Activated CD4-positive, alpha-beta T cell treated with anti-CD3 and anti-CD28 coated beads, Interleukin-2, amount 50 U/mL, for 16 hours (primary cell): ENCODE measurements at places on chromosomes 7 and 10.

DNA sequence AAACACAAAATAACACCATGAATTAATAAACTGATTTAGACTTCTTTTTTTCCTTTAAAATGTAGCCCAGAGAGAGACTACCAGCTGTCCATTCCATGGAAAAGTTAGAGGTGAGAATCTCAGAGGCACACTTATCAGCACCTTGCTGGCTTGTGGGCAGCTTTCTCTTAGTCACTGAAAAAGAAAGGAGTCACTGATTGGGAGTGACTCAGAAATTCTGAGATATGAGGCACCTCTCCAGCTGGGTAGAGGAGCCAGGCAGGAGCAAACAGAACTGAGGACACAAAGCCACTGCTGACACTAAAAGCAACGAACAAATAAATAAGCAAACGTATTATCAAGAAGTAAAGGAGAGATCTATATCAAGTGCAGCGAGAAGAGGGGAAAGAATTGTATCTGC is 310.6 kb downstream of the PARD3 start:
- DNase-seq: no peak

- DNase-seq: no peak
Observed at GRCh38 chr10:85316276-85316675, 987.9 kb downstream of the CCSER2 start.

- no peak for DNase-seq
Observed at GRCh38 chr10:45373003-45373575, 927 bp upstream of the ALOX5 start.

DNA sequence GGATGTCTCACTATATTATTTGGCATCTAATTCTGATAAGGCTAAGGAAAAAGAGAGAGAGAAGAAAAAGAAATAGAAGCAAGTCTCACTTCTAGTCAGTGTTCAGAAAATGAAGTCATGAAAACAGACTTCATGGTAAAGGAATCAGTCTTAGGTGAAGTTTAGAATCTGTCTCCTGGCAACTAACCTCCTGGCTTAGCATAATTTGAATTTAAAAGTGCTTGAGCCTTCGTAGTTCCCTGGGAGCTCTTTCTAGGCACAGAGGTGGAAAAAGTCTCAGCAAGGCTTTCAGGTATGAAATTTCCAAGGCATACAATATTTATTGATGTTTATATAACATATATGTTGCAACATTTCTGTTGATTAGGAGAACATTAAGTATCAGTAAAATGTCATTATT is 10.4 kb downstream of the CHRM2 start:
- DNase-seq: no peak

DNA sequence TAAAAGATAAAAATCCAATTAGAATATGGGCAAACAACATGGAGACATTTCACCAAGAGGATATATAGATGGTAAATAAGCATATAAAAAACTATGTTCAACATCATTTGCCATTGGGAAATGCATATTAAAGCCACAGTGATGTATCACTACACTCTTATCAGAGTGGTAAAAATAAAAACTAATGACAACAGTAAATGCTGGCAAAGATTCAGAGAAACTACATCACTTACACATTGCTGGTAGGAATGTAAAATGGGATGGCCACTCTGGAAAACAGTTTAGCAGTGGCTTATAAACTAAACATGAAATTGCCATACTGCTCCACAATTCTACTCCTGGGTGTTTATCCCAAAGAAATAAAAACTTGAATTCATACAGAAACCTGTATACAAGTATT is 59.2 kb downstream of the CROT start:
- no peak for DNase-seq

GRCh38 chr10:78250313-78251015 is 216.8 kb downstream of the RPS24 start:
- peak; percentile 9 for DNase-seq

DNA sequence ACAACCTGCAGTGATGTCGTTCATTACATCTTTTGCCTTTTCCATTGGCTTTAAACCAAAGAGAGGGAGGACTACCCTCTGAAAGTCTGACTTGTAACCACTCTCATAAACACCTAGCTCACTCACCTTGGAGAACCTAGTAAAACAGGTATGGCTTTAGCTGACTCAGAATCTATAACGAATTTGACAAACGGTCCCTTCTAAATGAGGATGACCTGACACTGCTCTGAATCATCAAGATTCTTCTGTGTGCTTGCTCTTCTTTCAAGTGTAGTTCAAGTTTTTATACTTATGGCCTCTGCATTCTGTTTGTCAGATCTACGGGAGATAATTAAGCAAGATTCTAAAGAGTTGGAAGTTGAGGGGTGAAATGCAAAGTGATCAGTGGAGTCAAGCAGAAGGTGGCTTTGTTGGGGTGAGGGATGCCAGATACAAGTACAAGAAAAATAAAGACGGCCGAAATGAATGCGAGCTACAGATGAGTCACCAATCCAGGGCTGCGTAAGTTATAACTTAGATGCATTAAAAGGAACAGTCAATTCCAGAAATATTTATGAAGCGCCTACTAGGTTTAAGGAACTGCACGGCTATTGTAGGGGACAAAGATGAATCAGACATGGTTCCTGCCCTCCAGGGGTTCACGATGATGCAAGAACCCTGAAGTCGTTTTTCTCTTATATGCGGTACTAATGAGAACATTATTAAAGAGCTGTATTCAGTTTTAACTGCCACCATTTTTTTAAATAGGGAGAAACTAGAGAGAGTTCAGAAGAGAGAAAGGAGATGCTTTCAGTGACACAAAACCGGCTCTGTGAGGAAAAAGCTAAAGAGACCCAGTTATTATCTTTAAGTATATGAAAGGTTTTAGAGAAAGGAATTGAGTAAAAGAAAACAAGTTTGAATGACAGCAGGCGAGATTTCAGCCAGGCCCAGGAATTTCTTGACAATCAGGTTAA is 6.5 kb downstream of the HIPK2 start:
- DNase-seq: peak; percentile 67

DNA sequence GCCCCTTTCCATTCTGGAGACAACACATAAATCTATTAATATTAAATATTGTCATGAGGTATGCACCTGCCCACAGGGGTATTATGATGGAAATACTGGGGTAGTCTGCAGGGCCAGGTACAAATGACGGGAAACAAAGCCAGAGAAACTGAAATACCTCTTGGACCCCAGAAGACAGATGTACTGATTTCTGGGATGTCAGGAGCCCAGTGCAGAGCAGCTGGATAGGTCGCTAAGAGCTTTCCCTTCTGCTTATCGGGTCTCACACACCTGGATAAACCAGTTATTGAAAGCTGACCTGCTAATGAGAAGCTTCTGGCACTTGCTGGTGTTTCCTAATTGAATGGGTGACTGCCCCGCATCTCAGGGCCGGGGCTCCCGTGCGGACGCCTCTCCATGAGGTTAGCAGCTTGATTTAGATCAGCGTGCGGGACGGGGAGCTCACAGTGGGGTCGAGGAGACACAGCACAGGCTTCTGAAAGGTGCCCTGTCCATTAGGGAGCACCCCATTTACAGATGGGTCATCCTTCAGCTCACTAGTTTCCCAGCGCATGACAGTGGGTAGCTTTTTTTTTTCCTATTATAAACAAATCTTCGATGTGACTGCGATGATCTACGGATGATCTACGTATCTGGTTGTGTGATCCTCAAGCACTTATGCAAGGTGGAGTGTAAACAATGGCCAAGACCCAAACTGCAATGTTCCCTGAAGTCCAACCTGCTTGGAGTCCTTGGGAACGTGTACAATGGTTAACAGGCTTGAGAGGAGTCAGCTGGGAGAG is 1.5 kb upstream of the INSIG1 start:
- DNase-seq: no peak

DNA sequence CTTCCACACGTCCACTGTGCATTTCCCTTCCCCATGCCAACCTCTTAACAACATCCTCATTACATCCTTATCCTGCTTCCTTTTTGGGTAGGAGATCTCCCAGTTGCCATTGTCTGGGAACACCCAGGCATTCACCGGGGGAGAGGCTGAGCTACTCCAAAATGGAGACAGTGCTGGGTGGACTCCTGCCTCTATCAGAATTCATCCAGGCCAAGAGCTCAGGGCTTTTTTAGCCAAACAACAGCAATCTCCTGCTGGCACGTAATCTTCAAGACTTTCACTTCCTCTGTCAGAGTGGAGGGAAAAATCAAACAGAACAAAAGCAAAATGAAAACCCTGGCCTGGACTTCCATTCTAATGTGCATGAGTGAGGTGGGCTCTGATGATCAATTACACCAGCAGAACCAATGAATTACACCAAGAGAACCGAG is 245.0 kb downstream of the PRPF18 start:
- no peak for DNase-seq

DNA sequence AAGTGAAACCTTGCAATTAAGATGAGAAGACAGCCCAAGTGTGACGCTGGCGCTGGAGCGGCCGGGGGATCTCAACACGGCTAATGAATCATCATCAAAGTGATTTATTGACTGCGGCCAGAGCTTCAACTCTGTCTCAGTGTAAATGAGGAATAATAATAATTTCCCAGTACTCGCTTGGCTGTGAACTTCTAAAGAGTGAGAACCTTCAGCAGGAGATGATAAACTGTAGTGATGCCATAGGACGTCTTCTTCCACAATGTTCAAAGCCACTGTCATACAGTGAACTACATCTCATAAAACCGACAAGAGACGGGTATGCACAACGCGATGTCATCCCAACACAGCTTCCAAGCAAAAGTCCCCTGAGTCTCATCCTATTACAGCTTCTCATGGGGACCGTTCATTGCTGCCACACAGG is 123.6 kb upstream of the NOBOX start:
- no peak for DNase-seq

DNA sequence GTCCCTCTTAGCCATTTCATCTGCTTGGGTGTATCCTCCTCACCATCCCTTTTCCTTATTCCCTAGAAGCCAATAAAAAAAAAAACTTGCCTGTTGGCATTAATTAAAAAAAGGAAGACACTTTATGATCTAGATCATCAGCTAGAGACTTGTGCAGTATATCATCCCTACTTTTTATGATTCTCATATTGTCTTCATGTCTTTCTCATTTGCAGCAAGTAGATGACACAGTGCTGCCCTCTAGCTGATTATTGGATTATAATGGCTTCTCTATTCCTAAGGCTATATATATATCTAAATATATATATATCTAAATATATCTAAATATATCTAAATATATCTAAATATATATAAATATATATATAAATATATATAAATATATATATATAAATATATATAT is 272.4 kb upstream of the LRGUK start:
- DNase-seq: peak; percentile 33

DNA sequence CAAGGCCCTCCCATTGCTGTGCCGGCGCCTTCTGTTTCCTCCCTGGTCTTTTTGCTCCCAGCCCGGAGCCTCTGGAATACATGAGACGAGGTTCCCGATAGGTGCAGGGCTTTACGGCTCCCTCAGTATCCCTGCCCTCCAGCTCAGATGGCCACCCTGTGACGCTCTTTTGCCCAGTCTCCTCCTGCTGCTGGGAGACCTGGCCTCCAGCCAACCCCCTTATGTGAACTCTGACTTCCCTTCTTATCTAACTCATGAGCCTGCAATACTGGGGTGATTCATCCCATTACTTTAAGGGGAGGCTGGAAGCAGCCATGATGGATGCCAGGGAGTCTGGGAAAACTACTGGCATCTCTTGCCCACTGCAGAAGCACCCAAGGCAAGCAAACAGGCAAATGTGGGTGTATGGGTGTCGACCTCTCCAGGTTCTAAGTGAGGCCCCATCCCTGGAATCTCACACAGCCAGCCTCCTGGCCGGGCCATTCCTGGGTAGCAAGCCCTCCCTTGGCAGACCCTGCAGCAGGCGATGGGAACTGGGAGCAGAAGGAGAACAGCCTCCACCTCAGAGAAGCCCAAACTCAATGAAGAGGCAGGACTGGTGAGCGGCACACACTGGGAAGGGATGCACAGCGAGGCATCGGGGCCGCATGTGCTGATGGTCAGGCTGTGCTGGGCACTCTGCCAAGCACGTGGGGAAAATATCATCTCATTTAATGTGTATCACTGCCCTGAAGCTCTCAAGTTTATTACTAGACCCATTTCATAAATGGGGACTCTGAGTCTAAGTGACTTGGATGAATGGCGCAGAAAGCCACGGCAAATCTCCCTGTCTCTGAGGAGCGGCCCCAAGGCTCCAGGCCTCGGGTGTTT is 97.5 kb downstream of the FAM53B start:
- DNase-seq: no peak

DNA sequence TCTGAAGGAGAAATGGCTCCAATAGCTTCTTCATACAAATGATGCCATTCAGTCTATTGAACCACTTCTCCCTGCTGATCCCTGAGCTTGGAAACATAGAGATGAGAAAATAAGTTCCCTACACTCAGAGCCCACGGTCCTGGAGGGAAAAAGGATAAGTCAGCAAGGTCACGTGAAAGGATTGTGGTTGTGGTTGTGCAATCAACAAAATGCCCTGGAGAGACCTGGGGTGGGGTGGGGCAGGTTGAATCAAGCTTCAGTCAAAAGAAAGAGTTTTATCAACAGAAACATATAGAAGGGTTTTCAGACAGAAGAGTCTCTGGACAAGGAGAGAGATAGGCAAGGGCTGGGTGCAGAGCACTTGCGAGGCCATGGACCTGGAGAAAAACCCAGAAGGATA is 30.1 kb downstream of the C10orf90 start:
- no peak for DNase-seq

DNA sequence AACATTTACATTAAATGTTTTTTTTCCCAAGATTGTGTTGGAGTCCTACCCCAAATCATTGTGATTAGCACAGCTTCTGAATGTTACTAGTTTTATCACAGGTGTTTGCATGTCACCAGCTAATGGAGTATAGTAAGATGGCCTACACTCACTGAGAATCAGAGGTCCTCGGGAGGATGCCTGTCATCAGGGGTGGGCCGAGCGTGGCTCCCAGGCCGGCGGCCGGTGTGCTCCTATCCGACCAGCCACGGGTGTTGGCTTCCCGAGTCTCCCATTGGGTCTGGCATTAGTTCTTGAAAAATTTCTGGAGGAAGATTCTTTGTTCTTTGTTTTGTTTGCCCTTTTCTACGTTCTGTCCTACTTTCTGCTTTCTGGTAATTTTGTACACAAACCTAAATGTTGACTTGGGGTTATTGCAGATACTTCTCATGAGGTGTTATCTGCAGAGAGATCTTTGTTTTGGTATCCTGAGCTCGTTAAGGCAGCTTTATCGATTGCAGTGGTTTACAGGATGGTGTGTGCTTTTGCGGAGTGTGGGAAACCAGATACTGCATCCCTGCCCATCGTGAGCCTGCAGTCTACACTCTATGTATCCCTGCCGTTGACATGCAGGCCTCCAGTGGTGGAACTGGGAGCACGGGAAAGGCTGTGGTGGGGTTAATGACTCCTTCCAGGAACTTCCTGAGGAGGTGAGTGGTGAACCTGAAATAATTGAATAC is 67.3 kb upstream of the DNAJB6 start:
- no peak for DNase-seq

DNA sequence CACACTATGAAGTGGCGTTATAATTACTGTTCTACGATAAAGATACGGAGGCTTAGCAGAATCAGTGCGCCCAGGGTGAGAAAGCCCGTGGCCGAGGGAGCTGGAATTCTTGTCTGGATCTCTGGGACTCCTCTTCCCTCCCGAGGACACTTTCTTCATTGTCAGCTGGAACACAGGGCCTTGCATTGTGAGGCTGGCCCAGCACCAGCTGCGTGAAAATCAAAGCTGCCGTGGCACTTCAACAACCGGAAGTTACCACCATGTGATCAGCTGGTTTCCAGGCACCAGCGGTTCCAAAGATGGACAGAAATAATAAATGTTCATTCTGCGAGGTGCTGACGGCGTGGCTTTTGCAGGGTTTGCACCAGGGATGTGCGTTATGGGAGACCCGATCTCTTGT is 234.0 kb upstream of the PITRM1 start:
- no peak for DNase-seq
